ENCODE measurements at places on chromosomes 5 and 9.

DNA sequence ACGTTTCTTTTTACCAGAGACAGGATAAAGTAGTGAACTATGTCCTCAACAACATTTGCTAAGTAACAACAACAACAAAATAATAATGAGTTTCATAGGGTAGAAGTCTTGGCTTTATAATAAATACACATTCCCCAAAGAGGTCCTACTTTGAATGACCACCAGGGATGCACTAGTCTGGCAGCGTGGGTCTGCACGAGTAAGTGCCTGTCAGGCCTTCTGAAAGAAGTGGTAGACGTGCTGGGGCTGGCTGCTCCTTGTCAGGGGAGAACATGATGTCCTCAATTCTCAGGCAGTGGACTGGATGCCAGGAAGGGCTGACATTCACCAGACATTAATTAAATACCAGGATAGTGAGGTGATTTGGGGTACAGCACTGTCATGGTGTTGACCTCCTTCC lies 331.1 kb downstream of the TMEM38B start:
- DNase-seq: no peak

- DNase-seq: no peak
Measured at GRCh38 chr9:116870566-116870965, 183.5 kb downstream of the TRIM32 start.

DNA sequence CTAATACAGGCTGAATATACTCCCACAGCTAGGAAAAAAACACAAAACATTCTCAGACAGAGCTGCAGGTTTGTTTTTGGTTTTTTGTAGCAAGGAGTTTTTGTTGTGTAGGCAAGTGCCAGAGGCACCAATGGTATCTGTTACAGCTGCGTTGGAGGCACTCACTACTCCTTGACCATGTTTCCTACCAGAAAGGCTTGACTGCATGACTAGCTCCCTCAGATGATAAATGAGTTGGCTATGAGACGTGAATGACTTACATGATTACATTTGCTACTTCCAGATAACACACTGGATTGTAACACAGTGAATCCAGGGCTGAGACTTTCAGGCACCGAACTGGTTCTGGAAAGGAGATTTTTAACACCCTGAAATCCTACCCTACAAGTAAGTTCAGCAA lies 18.8 kb downstream of the GZMK start:
- DNase-seq: no peak

DNA sequence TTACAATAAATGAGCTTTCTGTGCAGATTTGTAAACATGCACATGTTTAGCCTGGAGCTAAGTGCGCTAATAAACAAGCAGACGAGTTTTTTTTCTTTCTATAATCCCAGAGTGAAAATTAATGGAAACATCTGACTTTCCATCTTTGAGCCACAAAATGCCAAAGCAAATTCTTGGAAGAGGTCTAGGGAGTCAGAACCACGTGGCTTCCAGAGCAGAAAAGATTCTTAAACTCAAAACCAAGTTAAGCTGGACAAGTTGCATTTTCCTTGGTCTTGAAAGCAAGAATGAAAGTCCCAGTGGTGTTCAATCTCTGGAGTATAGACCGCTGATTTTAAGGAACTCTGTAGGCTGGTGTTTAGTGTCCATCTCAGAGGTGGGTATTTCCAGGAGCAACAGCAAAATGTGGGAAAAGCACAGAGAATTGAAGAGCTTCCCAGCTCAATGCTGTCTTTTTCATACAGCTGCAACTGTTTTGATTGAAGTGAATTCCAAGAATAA lies 71.4 kb downstream of the MYO10 start:
- DNase-seq: no peak

- no peak for DNase-seq
Measured at GRCh38 chr9:90729351-90729750, 72.3 kb upstream of the SYK start.

- DNase-seq: no peak
Measured at GRCh38 chr9:92950359-92950955, 3.1 kb downstream of the FGD3 start.

- no peak for DNase-seq
Measured at GRCh38 chr5:66518753-66519152, 77.4 kb upstream of the MAST4 start.

DNA sequence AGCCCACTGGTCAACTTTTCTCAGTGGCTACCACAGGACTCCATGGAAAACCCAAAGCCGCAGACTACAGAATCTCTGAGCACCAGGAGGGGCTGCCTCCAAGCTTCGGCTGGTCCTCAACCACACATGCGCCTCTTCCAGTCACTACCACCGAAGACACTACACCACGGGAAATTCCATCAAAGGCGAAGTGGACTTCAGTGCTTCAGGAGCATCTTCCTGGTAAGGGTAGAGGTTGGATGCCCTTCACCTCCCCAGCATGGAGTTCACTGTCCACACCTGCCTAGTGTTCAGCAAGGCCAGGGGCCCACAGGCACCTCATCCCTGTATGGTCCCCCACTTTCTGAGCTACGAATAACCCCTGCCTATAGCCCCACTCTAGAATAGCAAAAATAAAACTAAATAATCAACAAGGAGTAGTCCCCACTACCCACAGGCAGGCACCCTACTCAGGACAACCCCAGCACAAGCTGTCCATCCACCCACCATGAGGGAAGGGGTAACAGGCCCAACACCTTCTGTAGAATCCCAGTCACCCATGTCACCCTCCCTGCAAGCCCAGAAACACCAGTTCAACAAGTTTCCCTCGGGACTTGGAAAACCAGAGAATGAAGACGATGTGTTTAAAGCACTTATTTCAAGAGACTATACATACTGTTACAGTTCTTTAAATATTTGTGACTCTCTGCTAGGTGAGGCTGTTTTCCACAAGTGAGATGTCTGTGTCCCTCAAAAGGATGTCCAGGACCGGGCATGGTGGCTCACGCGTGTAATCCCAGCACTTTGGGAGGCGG lies 2.6 kb downstream of the VDAC1 start:
- no peak for DNase-seq

GRCh38 chr5:105726093-105726492 lies 1944.6 kb downstream of the EFNA5 start:
- DNase-seq: no peak

- DNase-seq: no peak
Measured at GRCh38 chr5:128574041-128574440, 36.0 kb upstream of the FBN2 start.

GRCh38 chr5:139413153-139413552 lies 9.3 kb upstream of the SPATA24 start:
- no peak for DNase-seq

- no peak for DNase-seq
Measured at GRCh38 chr5:142363619-142363963, 38.8 kb upstream of the SPRY4 start.

- DNase-seq: no peak
Measured at GRCh38 chr5:117680426-117680825, 1105.8 kb upstream of the SEMA6A start.

DNA sequence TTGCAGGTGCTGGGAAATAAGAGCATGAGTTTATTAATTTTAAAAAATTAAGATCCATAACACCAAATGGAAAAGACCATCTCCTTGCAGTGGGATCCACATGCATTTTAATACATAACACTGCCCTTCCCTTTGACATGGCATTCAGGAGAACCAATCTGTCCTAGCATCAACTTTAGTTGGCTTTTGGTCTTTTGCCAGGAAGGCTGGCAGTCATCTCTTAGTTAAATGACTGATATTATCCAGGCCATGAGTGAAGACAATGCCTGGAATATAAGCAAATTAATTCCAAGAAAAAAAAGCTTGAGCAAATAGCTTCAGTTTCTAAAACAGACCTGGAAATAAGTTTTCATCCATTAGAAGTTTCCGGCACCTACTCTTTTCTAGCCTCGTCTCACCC lies 55.1 kb upstream of the OTULINL start:
- DNase-seq: no peak

DNA sequence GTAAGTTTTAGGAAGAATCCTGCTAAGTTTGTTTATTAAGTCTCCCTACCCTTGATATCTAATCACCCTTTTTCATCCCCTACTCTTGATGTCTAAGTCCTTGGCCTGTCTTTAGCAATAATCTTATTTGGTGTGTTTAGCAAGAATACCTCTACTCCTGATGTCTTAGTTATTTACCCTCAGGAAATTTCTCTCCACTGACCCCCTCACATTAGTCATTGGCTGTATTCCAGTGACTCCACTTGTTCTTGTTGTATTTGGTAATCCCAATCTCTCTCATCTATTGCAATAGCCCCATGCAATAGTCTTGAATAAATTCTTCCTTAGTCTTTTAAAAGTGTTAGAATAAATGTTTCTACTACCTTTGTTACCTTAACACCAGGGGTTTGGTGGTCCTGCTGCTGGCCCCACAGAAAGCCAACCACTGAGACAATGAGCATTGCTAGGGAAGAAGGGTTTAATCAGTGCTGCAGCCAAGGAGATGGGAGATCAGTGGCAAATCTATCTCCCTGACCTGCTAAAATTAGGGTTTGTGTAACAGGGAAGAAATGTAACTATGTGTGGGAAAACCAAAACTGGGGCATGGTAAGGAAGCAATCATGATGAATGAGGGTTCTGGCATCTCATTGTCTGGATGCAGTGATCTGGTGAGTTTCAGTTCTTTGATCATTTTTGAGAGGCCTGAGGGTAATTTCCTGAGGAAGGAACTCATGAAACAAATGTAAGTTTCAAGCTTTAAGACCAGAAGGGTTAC lies 236.4 kb upstream of the DAB2 start:
- DNase-seq: no peak

- DNase-seq: no peak
Measured at GRCh38 chr9:6566409-6567139, 79.0 kb downstream of the GLDC start.

DNA sequence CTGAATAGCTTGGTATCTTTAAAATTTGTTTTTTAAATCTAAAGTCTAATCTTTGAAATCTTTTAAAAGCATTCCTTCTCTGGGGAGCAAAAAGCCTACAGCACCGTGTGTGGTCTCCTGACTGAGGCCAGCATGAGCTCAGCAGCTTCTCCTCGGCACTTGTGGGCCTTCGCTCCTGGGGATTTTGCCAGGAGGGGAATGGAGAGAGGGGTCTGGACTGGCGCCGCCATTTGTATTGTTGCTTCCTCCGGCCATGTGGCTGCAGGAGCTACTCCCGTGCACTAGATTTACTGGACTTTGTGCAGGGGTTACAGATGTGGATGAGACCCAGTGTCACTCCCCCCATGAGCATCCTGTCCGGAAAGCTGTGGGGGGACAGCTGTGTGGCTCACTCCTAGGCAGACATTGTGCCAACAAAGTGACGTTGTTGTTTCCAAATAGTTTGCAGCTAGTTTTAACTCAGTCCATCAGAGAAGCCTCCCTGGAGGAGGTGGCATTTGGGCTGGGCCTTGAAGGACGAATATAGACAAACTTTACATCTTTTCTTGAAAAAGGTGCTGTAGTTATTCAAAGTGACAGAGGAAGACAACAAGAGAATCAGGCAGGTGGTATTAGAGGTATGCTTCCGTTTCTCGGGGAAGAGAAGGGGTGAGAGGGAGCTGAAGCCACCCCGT lies 6.6 kb downstream of the OLFM1 start:
- DNase-seq: no peak

GRCh38 chr9:121434969-121435368 lies 64.7 kb downstream of the GGTA1 start:
- DNase-seq: no peak

- DNase-seq: no peak
Measured at GRCh38 chr5:172187118-172188032, 649 bp downstream of the STK10 start.

GRCh38 chr5:132183723-132184122 lies 43.9 kb downstream of the P4HA2 start:
- DNase-seq: no peak

DNA sequence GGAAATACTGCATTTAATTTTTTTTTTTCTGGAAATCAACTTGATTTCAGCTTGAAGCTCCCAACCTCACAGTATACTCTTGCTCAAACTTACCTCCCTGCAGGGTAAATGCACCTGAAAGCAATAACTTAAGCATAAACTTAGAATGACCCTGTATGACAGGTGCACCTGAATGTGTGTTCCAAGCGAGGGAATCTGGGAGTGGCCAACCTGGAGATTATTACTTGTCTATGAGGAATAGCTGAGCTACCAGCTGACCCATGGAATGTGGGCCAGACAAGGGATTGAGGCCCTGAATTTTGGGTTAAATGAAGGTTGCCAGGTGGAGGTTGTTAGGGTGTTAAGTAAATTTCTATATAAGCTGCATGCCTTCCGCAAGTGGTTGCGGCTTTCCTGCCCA lies 140.6 kb downstream of the OSTF1 start:
- no peak for DNase-seq

- DNase-seq: no peak
Measured at GRCh38 chr9:27929841-27930240, 356.6 kb upstream of the C9orf72 start.

DNA sequence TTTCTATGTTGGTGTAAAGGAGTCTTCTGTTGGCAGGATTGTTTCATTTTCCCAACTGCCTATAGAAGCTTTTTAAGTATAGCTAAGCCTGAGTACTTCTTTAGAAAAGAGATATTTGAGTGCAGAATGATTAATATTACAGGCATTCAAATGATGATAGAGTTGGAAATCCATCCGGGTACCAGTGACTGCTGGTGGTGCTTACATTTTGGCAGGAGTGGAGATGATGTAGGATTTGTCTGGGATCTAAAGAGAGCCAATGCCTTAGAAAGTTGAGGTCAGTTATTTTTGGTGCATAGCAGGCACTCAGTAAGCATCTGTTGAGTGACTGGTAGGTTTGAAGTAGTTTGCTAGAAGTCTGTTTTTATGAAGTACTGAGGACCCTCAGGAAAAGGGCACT lies 433.5 kb downstream of the DMAC1 start:
- no peak for DNase-seq

DNA sequence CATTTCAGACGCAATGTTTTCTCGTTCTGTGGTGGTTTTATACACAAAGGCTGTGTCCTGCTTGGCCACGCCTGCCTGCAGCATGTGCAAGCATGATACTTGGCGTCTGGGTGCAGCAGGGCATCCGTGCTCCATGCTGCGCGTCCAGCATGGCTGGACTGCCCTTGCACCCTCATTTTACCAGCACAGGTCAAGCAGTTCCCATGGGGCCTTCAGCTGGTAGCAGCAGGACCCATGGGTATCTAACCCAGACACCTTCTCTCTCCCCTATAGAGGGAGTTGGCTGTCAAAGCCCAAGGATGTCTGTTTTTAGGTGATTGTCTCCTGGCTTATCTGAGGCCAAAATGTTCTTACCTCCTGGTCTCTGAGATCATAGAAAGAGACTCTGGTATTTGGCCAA lies 158.3 kb upstream of the PITX1 start:
- no peak for DNase-seq
